ENCODE measurements at places on chromosomes 7 and 10. TPM values are rescaled to one million over a fixed set of nuclear protein-coding genes. Genes with fewer than 3 reads are reported as not detected.

IL15RA gene
- total RNA-seq, result 8.5 TPM

HMX3 gene
- total RNA-seq, result not detected

TSPAN15 gene
- total RNA-seq, result 118 TPM

NOBOX gene
- not detected for total RNA-seq

STEAP4 gene
- not detected for total RNA-seq

MYL10 gene
- not detected for total RNA-seq

SRI gene
- total RNA-seq, result 95.9 TPM

TFPI2 gene
- total RNA-seq, result 139 TPM

IFIT1 gene
- total RNA-seq, result 0.87 TPM

DRGX gene
- not detected for total RNA-seq

ARMC3 gene
- not detected for total RNA-seq

PIK3CG gene
- 3.5 TPM for total RNA-seq

GRID1 gene
- not detected for total RNA-seq

PCLO gene
- total RNA-seq, result 0.87 TPM

IFIT3 gene
- 8.1 TPM for total RNA-seq

KCTD7 gene
- total RNA-seq, result 3.5 TPM

ZNF727 gene
- 0.60 TPM for total RNA-seq

PHTF2 gene
- 7.7 TPM for total RNA-seq

SSMEM1 gene
- not detected for total RNA-seq

CHST15 gene
- total RNA-seq, result 105 TPM

POM121L12 gene
- not detected for total RNA-seq

CLDN4 gene
- not detected for total RNA-seq

GIMAP5 gene
- total RNA-seq, result 435 TPM

BMI1 gene
- 17.2 TPM for total RNA-seq

FKBP14 gene
- 8.7 TPM for total RNA-seq

TMEM176B gene
- not detected for total RNA-seq

MRC1 gene
- total RNA-seq, result 148 TPM

WBP1L gene
- 31.8 TPM for total RNA-seq

SYT15 gene
- 0.79 TPM for total RNA-seq

NRG3 gene
- total RNA-seq, result 10.7 TPM

Measured in lung microvascular endothelial cell (primary cell).